ENCODE measurements at places on chromosomes 2 and 18. TPM values are rescaled to one million over a fixed set of nuclear protein-coding genes. Genes with fewer than 3 reads are reported as not detected.

Gene SERPINB13
- total RNA-seq = 0.41 TPM

Gene LOXHD1
- total RNA-seq = 0.41 TPM

Gene RETREG2
- 73.4 TPM for total RNA-seq

Gene ANKRD30B
- total RNA-seq = 3.3 TPM

Gene ITGA6
- 26.5 TPM for total RNA-seq

Gene TCF23
- total RNA-seq = not detected

Gene GBX2
- 0.41 TPM for total RNA-seq

Gene PFN4
- total RNA-seq = not detected

Gene KIAA2012
- total RNA-seq = 0.82 TPM

Gene REEP1
- total RNA-seq = 147 TPM

Gene SERPINB3
- total RNA-seq = not detected

Gene MC5R
- 2.9 TPM for total RNA-seq

Gene CPLX4
- total RNA-seq = not detected

Gene KIF1A
- 146 TPM for total RNA-seq

Gene IL36G
- under 0.01 TPM for total RNA-seq

Gene LRP1B
- total RNA-seq = 84.0 TPM

Gene C2orf66
- not detected for total RNA-seq

Gene DNER
- 79.9 TPM for total RNA-seq

Gene IER3IP1
- 21.6 TPM for total RNA-seq

Gene SIX2
- 0.41 TPM for total RNA-seq

Gene ANKRD30BL
- total RNA-seq = 12.6 TPM

Gene COL6A3
- total RNA-seq = 12.2 TPM

Gene REG1B
- not detected for total RNA-seq

Gene COLEC12
- 16.7 TPM for total RNA-seq

Gene NUP35
- 42.0 TPM for total RNA-seq

Gene FHOD3
- total RNA-seq = 46.9 TPM

Gene LYG2
- not detected for total RNA-seq

Gene SLC4A5
- total RNA-seq = 1.2 TPM

Gene UGT1A8
- not detected for total RNA-seq

Gene ANKRD62
- not detected for total RNA-seq

Gene TEX44
- total RNA-seq = not detected

Gene TRAPPC12
- 55.8 TPM for total RNA-seq

Gene FAM161A
- total RNA-seq = 29.8 TPM

Gene SIX3
- total RNA-seq = 1.2 TPM

Gene HOXD8
- total RNA-seq = not detected

Gene NDC80
- total RNA-seq = 4.5 TPM

Gene RGPD3
- 1.2 TPM for total RNA-seq

Gene ERICH2
- not detected for total RNA-seq

Gene UGT1A4
- total RNA-seq = not detected

Gene HOXD9
- not detected for total RNA-seq

Gene TSPYL6
- total RNA-seq = not detected

Gene ZNF521
- total RNA-seq = 17.1 TPM

Gene SCTR
- total RNA-seq = 0.82 TPM

Gene CAPN13
- not detected for total RNA-seq

Gene ABCG8
- 0.41 TPM for total RNA-seq

Gene LIMS4
- 0.41 TPM for total RNA-seq

Gene TUBA3E
- not detected for total RNA-seq

Gene TEKT4
- under 0.01 TPM for total RNA-seq

Gene CPS1
- 2.9 TPM for total RNA-seq
